Tibial nerve (tissue), 4 donors: ENCODE measurements at places on chromosomes 16 and 17. TPM values are rescaled to one million over a fixed set of nuclear protein-coding genes. Genes with fewer than 3 reads are reported as not detected.

The SHISA9 gene
- 6.3 TPM for total RNA-seq

The ZNF385C gene
- total RNA-seq: 1.5 TPM

The MTMR4 gene
- 73.7 TPM for total RNA-seq

The TM4SF5 gene
- not detected for total RNA-seq

The PMFBP1 gene
- 0.44 TPM for total RNA-seq

The SECTM1 gene
- total RNA-seq: 11.6 TPM

The SLC5A11 gene
- not detected for total RNA-seq

- no peak for DNase-seq
These were observed 267.9 kb upstream of the HSBP1 start for GRCh38 chr16:83539736-83540490.

- no peak for DNase-seq
These were observed 22.6 kb upstream of the CPNE2 start for GRCh38 chr16:57069635-57070370.

GRCh38 chr17:10792151-10792550, 11.7 kb downstream of the TMEM238L start:
- no peak for DNase-seq

DNA sequence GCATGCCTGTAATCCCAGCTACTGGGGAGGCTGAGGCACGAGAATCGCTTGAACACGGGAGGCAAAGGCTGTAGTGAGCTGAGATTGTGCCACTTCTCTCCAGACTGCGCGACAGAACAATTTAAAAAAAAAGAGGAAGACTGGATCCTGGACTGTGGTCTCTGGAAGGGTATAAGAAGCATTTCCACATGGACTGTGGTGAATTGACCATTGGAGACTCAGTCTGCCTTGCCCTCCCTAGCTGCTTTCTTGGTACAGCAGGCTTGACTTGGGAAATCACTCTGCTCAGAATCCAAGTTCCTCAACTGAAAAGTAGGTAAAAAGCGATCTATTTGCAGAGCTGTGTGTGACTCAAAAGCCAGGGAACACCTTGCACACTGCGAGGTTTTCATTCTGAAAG, 1.0 kb upstream of the MGRN1 start:
- DNase-seq: no peak

DNA sequence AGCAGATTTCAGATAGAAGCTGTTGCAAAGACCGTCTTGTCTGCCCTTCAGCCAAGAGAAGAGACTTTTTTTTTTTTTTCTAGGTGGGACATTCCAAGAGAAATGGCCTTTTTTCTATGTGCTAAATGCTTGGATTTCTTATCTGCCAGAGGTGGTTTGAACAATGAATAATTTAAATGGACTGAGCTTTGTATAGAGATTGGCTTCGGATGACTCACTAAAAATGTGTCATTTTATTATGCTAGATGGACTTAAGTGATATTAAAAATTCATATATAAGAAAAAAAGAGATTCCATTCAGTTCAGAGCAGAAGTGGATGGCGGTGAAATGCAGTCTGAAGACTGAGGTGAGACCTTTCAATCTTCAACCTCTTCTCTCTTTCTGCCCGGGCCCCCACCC, 58.4 kb downstream of the MEAK7 start:
- DNase-seq: no peak

GRCh38 chr17:80855948-80856862, 135.4 kb upstream of the CHMP6 start:
- DNase-seq: no peak

GRCh38 chr16:47980212-47980611, 175.6 kb downstream of the ABCC12 start:
- no peak for DNase-seq

GRCh38 chr16:10741844-10742243, 1.8 kb upstream of the NUBP1 start:
- DNase-seq: no peak

- no peak for DNase-seq
These were observed at the start of gene IGSF6 for GRCh38 chr16:21652453-21652852. Gene IGSF6 (minus strand): TSS chr16:21652608. CDS start chr16:21652598, 10 bp downstream.

GRCh38 chr17:47879776-47880454, 16.1 kb upstream of the SP2 start:
- DNase-seq: no peak

- DNase-seq: no peak
These were observed 26.5 kb downstream of the EPN2 start for GRCh38 chr17:19263641-19264051.

DNA sequence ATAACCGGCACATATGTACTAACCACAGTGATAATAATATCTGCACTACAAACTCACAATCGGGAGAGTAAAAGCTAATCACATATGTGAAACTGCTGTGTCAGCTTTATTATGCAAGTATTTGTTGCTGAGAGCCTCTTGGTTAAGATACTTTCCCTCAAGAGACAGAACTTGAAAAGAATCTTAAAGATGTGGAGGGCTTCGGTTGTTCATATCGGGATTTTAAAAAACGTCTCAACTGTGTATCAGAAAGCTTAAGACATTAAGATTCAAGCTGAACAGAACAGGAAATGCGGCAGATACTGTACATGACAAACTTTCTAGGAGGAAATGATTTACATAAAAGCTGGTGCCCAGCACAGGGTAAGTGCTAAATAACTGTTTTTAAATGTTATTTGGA, 27.5 kb upstream of the HLF start:
- no peak for DNase-seq

- DNase-seq: no peak
These were observed 36.9 kb downstream of the TEX2 start for GRCh38 chr17:64226132-64226531.

GRCh38 chr17:31053071-31053470, 41.7 kb upstream of the NF1 start:
- DNase-seq: no peak

DNA sequence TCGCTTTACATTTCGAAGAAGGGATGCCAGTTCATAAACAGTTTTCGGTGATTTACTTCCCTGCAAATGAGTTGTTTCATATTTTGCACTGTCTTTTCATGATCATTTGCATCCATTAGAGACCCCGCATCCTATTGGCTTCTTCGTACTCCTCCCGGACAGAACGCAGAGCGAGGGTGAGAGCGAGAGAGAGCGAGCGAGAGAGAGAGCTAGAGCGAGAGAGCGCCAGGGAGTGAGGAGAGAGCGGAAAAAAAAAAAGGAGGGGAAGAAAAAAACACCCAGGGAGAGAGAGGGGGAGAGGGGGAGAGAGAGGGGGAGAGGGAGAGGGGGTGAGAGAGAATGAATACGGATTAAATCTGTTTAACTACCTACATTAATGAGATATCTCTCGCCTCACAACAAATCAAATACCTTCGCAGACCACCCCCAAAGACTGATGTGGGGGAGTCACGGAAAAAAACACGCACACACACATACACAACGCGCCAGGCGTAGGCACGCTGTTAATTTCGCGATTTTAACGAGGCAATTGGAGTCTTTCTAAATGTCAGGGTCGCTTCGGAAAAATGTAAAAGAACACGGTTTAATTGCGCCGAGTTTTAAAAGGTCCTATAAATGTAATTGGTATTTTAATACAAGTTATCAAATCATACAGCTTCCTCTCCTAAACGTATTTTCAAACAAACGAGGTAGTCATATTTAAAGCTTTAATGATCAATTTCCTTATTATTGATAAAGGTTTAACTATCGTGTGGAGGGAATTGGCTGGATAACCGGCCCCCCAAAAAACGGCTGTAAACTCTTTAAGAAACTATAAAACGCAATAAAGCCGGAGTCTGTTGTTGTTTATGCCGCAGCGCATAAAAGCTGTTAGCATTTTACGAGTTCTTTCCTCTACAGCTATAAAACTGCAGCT, at the start of gene HOXB8:
Gene HOXB8, minus strand, starts transcription at position 246 of the 916 bp plus-strand sequence. CDS start 588 bp downstream, outside the sequence.
- DNase-seq: no peak

DNA sequence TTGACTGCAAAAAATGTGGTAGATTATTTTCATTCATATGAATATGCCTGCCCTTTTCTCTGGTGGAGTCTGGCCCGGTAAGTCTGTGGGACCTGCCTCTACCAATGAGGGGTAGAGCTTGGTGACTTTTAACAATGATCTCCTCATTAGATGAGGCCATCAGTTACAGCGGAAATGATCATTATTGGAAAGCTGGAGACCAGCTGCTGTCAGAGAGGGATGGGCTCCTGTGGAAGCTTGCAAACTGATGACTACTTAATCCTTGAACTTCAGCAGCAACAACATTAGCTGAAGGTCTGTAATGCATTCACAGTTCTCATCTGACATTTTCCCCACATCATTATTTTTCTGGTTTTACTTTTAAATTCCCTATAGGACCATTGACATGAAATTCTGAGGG, 194.1 kb downstream of the CDH13 start:
- DNase-seq: no peak

DNA sequence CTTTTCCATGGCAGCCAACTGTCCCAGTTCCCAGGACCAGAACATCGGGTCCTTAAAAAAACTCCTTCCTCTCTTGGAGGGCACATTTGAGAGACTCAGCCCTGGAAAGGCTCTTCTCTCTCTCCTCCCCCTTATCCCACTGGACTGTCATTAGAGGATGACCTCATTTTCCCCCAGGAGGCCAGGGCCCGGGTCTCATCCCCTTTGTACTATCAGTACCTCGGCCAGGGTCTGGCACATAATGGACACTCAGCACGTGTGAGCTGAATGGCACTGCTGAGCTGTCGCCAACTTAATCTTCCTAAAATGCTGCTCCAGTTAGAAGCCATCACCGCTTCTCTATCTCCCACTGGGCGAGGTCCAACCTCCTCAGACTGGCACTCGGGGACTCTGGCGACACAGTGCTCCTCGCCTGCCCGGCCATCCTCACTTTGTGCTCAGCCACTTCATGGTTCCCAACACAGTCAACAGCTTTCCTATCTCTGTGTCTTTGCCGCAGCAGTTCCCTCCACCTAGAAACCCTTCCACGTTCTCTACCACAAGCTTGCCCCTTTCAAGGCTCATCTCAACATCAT, 3.6 kb upstream of the RHBDL3 start:
- DNase-seq: no peak

GRCh38 chr17:77838748-77839697, 119.5 kb upstream of the TNRC6C start:
- DNase-seq: no peak

- no peak for DNase-seq
These were observed 39.9 kb upstream of the ICAM2 start for GRCh38 chr17:64060331-64060730.

DNA sequence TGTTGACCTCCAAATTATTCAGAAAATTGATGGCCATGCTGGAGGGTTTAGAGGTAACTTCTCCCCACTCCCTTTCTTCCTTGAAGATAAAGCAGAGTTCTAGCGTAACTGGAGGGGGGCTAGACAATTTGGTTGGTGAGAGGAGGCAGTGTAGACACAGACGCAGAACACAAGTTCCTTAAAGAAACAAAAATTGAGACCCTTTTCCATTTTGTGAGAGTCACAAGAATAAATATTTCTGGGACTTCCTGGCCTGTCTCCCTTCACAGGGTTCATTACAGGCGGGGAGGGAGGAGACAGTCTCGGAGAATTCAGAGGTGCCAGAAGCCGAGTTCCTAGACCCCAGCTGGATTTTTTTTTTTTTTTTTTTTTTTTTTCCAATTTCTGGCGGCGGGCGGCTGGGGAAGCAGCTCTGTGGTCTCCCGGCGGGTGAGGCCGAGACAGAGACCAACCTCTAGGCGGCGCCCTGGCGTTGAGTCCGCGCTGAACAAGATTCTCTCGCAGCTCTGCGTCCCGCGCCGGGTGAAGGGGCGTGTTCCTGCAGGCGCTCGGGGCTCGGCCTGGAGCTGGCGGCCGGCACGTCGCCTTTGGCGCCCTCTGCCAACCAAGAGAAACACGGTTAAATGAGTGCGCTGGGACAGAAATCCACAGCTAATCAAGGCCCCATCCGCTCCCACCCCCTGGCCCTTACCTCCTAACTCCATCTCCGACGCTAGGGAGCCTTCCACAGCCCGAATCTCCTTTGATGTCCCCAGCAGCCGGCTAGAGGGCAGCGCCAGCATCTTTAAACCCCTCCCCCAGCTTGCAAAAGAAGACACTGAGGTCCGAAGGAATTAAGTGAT, 10.2 kb upstream of the HOXB9 start:
- no peak for DNase-seq
